Osteocyte (in vitro differentiated cells): ENCODE measurements at places on chromosomes 4 and X. TPM values are rescaled to one million over a fixed set of nuclear protein-coding genes. Genes with fewer than 3 reads are reported as not detected.

GPM6B gene
- total RNA-seq, result 10.7 and 12.0 TPM in 2 replicates

RHOH gene
- not detected in 2 replicates for total RNA-seq

CFAP299 gene
- total RNA-seq, result not detected in 2 replicates

COL25A1 gene
- total RNA-seq, result 1.3 and 1.8 TPM in 2 replicates

- no peak for DNase-seq
Measured at GRCh38 chr4:120517966-120518365, 404.6 kb downstream of the PRDM5 start.

DNA sequence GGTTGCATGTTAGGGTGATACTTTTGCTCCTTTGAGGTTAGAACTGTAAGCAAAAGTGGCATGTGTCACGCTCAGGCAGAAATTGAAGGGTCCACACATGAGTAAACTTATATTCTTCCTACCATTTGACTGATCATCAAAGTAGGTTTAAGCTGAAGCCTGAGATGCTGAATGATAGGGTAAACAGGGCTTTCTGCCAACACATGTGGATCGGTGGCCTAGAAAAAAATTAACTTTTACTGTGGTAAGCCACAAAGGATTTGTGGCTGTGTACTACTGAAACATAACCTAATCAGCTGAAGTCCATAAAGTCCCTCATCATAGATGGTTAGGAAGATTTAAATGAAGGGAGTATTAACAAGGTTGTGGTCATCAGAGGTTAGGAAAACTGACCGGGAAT lies 1070.1 kb downstream of the STPG2 start:
- DNase-seq, result no peak

DNA sequence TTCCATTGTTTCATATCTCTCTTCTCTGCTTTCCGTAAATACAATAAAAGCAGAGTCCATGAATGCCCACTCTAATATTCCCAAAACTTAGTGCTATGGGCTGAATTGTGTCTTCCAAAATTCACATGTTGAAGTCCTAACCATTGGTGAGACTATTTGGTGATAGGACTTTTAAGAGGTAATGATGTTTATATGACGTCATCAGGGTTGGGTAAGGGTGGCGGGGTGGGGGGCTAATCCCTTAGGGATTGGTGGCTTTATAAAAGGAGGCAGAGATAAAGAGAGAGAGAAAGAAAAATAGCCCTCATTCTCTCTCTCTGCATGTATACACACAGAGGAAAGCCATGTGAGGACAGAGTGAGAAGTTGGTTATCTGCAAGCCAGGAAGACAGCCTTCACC lies 722.2 kb downstream of the DMD start:
- no peak for DNase-seq

- no peak for DNase-seq
Measured at GRCh38 chr4:83617371-83618035, 81.6 kb downstream of the GPAT3 start.

DNA sequence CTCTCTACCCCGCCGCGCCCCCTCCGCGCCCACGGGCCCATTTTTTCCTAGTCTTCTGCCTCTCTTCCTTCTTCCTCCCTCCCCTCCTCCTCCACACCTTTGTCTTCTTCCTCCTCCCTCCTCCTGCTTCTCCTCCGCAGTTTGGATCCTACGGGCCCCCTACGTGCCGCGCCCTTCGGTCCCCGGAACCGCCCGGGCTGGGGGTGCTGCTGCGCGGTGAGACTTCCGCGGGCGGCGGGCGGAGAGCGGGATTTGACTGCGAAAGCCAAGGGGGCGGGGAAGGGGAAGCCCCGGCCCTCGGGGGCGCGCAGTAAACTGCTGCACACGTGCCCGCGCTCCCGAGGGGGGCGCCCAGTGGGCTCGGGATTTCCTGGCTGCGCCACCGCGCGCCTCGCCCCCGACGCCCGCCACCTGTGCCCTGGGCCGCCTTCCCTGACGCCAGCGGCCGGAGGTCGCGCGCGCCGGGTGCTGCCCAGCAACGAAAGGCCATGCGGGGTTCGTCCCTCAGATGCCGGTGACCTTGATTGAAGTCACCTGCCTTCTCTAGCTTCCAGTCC lies 3.3 kb upstream of the NKX3-2 start:
- DNase-seq, result no peak

DNA sequence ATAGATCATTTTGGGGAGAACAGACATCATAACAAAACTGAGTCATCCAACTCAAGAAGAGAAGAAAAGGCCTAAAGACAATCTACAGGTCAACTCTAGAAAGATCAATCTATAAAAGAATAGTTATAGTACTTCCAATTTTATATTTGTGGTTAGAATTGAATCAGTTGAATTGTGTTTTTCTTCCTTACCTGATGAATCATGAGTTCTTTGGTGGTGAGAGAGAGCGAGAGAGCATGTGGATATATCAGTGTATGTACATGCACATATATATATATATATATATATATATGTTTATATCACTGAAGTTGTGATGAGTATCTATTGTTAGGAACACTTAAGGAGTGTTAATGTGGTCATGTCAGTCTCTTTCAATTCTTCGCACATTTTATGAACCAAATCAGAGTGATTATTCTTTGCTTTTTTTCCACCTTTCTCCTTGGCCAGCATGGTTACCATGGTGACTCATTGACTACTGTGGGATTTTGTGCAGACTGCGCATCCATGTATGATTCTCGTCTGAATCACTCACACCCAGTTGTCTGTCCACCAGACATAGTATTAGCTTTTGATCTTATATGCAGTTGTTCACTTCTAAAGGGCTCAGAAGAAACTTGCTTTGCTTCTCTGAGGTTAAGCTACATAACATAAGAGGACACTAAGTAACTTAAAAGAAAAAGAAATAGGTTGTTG lies 90.4 kb upstream of the RAB40AL start:
- no peak for DNase-seq

DNA sequence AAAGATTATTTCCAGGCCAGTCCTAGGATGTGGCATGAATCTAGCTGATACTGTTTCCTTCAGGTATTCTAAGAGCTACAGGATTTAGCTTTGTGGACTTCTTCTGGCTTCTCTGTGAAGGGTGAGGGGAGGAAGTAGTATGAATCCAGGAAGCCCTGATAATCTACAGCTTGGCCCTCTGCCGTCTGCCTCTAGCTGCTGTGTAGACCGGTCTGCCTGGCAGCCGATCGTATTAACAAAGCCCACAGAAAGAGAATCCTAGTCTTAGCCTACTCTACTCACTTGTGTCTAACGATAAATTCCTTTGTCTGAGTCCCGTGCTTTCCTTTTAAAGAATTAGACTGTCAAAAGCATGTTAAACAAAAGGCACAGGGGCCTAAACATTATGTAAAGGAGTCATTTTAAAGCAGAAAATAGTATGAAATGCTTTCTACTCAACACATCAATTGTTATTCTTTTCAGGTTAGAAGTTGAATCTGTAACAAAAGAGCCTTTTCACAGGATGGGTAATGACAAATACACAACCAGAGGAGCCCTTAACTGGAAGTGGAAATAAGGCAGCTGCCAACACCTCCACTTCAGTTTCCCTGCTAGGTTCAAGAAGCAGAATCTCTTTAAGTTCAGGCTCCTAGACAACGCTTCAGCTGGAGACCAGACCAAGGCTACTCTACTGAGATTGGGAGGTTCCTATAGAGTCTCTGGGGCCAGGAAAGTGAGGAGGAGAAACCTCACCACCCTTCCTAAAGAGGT lies 48.9 kb upstream of the UCP1 start:
- DNase-seq, result no peak

- DNase-seq, result no peak
Measured at GRCh38 chr4:157170321-157170720, 50.2 kb upstream of the GRIA2 start.
